ENCODE measurements at places on chromosomes 12 and 14.

DNA sequence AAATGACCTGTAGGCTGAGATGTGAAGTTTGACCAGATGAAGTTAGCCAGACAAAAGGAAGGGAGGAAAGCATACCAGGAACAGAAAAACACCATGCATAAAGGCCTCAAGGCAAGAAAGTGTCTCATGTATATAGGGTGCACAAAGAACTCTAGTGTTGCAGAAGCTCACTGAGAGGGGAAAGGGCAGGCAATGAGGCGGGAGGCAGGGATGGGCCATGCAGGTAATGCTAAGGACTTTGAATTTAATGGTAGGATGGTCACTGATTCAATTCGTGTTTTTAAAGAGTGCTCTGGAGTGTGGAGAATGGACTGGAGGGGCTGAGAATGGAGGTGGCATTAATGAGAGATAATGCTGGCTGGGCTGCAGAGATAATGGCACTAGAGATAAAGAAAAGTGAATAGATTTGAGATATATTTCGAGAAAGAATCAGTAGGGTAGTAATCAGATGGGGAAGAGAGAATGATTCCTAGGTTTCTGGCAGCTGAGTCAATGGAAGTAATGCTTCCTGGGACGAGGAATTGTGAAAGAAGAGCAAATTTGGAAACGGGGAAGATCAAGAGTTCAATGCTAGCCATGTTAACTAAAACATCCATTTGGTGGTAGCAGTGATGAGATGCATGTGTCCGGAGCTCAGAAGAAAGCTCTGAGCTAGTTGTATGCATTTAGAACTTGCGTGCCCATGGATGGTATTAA, 43.1 kb downstream of the LIMA1 start:
- DNase-seq: no peak

DNA sequence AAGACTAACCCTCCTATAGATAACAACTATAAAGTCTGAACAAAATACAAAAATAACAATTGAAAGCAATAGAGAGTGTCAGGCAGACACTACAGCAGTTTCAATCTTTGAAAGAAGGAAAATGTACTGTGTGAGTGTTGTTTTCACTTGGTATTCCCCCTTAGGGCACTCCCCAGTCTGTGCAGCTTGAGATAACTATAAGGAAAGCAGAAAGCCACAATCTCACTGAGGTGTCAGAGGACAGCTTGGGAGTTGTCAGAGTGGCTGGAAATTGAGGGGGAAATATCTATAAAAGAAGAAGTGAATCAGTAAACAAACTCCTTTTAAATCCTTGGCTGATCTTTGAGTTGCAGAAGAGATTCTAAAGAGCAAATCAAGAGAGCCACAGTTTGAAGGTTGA, 364.8 kb downstream of the NELL2 start:
- no peak for DNase-seq

DNA sequence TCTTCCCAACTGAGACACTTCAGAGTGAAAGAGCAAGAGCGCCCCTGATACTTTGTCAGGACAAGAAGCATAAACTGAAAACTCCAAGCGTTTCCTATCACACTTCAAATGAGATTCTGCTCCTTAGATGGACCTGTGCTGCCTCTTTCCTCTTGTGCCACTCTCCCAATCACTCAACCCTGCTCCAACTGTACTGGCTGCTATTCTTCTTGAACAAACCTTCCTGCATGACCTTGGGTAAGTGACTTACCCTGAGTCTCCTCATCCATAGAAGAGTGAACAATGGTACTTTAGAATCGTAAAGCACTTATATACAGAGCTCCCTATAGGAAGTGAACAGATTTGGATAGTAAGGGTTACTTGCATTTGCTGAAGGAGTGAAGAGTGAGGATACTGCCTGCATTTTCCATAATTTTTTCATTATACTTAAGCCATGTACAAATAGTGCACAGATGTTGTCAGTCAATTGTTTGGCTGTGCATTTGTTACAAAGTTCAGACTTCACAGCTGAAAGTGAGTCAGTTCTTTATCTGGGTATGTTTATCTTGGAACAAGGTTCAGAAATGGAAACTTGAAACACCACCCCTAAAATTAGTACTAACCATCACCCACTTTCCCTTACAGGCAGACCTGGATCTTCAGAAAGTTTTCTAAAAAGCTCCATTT, 10.8 kb downstream of the MTERF2 start:
- DNase-seq: peak; percentile 67

GRCh38 chr12:32107359-32108267, 966 bp downstream of the BICD1 start:
- DNase-seq: peak; percentile 9

GRCh38 chr14:60655119-60655897, 6.0 kb upstream of the SIX1 start:
- DNase-seq: no peak

- no peak for DNase-seq
These were observed 1.5 kb downstream of the KRT8 start for GRCh38 chr12:52903285-52903854.

GRCh38 chr12:40552868-40553267, 139.4 kb upstream of the CNTN1 start:
- no peak for DNase-seq

GRCh38 chr12:7994731-7995205, 37.7 kb upstream of the FOXJ2 start:
- DNase-seq: no peak

Data from small intestine (tissue), 16 donors.